Activated naive CD4-positive, alpha-beta T cell treated with Interleukin-2 at 50 U/mL for 16 hours (primary cell): ENCODE measurements at places on chromosomes 3 and 15.

- DNase-seq: no peak
These were observed 70.9 kb downstream of the SCN5A start for GRCh38 chr3:38578551-38578950.

DNA sequence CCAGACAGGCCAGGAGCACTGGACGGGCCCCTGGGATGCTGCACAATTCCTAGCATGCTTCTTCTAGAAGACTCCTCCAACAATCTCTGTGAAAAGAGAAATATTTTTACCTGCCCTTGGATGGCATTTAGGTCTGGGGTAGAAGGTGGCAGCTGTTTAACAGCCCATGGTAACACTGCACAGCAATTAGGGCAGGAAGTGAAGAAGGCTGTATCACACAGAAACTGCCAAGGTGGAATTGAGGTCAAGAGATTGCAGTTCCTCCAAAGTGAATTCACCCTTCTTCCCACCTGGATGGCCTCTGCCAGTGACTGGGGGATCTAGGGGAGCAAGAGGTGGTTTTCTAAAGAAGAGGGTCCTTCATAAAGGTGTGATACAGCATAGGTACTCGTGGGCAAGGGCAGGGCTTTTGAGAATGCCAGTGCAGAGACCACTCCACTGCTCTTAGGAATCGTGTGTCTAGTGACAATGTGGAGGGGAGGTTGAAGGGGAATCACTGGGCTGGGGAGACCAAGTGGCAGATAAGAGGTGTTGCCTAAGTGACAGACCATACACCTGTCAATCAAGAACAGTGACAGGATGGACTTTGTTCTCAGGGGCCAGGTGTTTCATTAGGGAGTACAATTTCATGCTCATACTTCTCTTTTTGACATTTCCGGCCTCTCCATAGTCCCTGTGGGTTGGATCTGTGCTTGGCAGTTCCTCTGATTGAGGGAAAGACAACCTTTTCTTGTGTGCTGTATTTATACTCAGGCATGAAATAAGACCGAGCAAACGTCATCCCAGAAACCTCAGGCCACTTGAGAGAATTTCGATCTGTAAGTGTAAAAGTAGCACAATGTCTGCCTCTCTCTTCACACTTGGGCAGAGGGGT is 83.5 kb upstream of the BCL6 start:
- DNase-seq: no peak

DNA sequence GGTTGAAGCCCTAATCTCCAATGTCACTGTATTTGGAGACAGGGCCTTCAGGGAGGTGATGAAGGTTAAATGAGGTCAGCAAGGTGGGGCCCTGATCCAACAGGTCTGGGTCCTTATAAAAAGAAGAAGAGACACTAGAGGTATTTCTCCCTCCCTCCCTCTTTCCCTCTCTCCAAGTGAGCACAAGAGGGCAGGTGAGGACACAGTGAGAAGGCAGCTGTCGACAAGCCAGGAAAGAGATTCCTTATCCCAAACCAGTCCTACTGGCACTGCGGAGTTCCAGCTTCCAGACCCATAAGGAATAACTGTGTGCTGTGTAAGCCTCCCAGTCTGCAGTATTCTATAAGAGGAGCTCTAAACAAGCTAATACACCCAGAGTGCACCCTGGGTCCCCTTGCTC is 134.7 kb downstream of the ADAMTS17 start:
- no peak for DNase-seq

DNA sequence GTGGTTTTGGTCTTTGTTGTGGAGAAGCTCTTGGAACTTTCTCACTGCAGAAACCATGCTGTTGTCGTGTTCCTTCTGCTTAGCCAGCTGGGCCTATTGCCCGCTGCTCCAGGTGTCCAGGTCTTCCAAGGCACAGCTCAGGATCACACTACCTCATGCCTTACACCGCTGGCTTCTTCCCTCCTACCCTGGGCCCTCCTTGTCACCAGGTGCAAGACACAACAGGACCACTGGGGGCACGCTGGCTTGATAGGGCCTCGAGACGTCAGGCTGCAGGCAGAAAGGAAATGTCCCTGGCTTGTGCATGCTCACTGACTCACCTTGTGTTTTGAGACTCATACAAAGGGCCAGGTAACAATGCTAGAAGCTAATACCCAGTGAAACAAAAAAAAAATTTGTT is 32.3 kb downstream of the PAQR9 start:
- DNase-seq: peak; percentile 21

DNA sequence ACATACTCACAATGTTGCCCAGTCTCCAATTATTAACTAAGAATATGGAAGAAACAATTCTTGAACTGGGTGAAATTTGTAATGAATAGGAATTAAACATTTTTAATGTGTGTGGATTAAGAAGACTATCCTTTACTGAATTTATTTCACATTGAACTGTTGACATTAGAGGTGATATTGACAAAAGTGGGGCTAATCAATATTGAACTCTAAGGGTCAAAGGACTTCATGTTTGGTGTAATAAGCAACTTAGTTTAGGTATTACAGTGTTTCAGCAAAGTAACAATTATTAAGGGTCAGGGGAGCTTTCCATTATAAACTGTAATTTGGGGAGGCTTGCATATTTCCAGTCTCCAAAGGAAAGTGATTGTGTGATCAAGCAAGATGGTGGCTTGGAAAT is 16.2 kb upstream of the NANOGP8 start:
- DNase-seq: no peak

- no peak for DNase-seq
These were observed 224.1 kb downstream of the IGSF11 start for GRCh38 chr3:118810499-118811035.

GRCh38 chr15:40650479-40650878 is 44.5 kb upstream of the RAD51 start:
- DNase-seq: no peak

DNA sequence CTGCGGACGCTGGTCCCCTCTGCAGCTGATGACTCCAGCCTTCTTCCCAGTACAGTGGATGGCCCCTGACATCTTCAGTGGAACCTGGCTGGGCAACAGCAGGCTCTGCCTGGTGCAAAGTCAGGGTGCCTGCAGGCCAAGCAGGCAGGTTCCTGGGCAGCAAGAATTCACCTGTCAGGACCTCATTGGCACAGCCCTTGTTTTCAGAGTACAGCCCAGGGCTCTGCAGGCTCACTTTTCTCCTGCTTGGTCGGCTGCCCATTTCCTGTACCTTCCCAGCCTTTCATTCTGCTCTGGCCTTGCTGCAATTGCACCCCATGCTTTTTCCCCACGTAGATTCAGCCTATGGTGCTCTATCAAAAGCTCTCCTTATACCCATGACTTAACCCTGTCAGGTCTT is 56.0 kb downstream of the LRTM1 start:
- no peak for DNase-seq

DNA sequence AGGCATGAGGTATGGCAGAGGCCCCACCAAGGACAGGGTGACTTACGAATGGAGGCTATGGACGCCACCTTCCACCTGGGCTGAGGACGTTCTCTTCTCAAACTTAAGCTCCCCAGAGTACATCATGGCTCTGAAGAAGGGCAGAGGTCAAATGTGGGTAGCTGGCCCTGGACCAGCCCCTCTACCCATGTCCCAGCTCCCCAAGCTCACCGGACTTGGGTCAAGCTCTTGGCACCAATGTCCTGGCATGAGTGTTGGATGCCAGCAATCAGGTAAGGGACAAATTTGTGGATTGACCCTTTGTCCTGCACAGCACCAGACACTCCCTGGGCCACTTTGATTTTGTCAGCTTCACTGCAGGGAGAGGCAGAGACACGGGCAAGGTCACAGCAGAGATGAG is 2.5 kb downstream of the NDUFAF3 start:
- DNase-seq: no peak

DNA sequence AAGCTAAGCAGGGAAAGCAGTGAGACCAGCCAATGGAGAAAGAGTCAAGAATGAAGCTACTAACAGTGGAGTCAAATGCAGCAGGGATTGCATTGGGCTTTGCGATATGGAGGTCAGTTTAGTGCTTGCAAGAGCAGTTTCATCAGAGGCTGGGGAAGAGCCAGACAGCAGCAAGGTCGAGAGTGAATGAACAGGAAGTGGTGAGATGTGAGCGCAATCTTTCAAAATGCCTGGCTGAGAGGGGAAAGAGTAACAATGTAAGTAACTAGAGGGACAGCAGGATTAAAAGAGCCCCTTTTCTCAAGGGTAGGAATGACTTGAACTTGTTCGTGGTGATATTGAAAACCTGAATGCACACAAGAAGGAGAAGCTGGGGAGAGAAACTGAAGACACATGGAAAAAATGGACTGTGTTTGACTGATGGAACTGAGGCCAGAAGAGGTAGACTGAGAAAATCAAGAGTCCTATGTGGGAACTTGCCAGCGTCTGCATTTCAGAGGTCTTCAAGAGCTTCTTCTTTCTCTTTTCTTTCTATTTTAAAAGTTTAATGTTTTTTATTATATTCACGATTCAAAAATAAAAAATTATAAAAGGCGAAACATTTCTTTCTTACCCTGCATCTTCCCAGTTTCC is 30.6 kb upstream of the GPR160 start:
- peak; percentile 3 for DNase-seq

DNA sequence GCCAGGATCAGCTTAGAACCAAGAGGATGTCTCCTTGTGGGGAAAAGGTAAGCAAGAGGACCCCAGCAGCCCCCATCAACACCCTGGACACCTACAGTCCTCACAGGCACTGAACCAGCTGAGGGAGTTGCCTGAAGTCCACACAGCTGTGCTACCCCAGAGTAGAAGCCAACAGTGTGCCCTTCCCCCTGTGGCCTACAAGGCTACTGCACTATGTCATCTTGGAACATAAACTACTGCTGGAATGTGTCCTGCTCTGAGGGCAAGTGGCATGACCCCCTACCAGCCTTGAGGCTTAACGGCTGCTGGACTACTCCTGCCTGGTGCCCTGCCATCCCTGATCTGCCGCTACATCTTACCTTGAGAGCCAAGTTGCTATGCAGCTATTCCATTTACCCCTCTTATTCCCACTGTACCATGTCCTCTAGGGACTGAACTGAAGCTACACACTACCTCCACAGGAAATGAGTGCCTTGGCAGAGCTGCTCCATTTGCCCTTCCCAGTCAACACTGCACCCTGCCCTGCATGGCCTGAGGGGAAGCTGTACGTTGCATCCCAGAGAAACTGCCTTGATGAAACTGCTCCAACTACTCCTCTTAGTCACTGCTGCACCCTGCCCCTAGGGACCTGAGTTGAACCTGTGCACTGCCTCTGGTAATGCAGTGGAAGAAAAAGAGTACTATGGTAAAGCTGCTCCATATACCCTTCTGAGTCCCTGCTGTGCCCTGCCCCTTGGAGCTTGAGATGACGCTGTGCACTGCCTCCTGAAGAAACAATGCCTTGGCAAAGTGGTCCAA is 40.2 kb upstream of the ATP13A5 start:
- no peak for DNase-seq

GRCh38 chr3:105414841-105415240 is 48.1 kb downstream of the ALCAM start:
- no peak for DNase-seq

DNA sequence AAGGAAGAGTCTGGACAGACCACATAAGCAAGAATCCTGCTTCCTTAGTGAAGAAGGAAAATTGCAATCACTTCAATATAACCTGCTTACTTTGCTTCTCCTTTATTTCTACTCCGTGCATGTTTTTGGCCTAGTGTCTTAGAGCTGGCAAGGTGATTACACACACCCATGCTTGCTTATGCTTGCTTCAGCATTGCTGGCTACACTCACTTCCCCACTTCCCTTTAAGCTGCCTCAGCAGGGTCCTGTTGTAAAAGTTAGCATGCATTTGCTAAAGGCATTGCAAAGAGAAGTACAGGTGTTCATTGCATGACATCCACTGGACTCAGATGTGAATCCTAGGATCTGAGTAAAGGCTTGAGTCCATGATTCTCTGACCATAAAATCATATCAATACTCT is 47.5 kb upstream of the STT3B start:
- no peak for DNase-seq
